ENCODE measurements at places on chromosomes 13 and 19. TPM values are rescaled to one million over a fixed set of nuclear protein-coding genes. Genes with fewer than 3 reads are reported as not detected.

Gene MUC16
- total RNA-seq = 0.55 TPM

DNA sequence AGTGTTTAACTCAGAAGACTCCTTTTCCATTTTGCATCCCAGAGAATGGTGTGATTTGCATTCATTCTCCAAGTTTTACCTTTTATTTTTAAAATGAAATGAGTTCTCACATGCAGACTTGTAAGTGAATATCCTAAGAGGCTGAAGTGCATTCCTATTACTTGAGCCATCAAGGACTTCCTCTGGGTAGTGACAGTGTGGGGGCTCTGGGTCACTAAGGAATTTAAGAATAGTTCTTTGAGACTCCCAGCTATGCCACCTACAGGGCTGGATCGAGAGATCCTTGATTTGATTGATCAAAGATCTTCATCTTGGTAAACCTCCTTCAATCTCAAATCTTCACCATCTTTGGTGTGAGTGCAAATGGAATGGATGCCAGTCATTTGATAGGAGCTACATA is 36.3 kb upstream of the SLC10A2 start:
- no peaks in the 10 kb centered on the region for H3K4me1 ChIP-seq
- no peak for DNase-seq
- H3K27me3 ChIP-seq = no peaks in the 10 kb centered on the region
- H3K4me3 ChIP-seq = no peak overlapping the region

Gene ARL11
- total RNA-seq = 0.37 TPM

DNA sequence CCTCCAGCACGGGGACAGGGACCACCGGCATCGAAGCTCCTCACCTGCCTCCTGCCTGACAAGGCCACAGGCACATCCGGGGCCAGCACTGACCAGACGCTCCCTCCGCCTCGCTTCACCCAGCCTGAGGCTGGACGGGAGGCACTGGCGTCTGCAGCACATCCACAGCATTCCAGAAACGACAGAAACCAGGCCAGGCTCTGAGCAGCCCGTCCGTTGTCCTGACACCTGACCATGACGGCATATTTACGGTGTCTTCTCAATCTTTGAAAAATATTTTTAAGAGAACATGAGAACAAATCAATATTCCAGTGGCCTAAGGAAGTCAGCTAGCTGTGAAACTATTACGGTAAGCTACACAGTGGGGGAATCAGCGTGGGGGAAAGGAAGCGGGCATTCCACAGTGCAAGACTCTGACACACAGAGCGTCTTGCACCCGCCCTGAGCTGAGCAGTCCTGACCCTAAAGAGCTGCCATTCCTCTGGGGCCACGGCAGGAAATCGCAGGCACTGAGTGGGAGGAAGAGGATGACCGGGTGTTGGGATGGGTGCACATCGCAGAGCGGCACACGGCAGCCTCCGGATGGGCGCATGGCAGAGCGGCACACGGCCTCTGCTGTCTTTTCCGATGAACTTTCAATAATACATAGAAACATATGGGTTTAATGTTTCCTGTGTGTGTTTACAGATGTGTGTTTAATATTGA is 26.8 kb downstream of the RASA3 start:
- DNase-seq = no peak
- H3K27me3 ChIP-seq = no peaks in the 10 kb centered on the region
- H3K27ac ChIP-seq = peak overlapping the region; percentile 12
- no peak overlapping the region for H3K4me3 ChIP-seq

DNA sequence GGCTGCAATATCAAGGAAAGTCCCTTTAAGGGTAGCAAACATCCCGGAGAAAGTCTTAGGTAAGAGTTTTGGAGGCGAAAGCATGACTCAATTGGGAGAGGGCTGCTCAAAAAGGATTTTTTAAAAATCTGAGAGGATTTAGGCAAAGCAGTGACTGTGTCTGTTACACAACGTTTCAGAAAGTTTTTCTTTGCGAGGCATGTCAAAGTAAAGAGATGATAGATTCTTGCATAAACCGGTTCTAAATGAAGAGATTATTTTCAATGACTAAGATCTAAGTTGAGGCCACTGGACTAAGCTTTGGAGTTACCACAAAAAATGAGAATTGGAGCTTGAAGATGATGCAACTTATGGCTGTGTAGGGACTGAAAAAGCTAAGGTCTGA is 43.7 kb upstream of the ENOX1 start:
- DNase-seq = no peak
- H3K4me1 ChIP-seq = peaks cover 3% of the 10 kb centered on the region
- no peak overlapping the region for H3K4me3 ChIP-seq
- H3K27ac ChIP-seq = no peak overlapping the region
- no peaks in the 10 kb centered on the region for H3K27me3 ChIP-seq

Gene CPAMD8
- total RNA-seq = 221 TPM

Gene PARP4
- 85.2 TPM for total RNA-seq

DNA sequence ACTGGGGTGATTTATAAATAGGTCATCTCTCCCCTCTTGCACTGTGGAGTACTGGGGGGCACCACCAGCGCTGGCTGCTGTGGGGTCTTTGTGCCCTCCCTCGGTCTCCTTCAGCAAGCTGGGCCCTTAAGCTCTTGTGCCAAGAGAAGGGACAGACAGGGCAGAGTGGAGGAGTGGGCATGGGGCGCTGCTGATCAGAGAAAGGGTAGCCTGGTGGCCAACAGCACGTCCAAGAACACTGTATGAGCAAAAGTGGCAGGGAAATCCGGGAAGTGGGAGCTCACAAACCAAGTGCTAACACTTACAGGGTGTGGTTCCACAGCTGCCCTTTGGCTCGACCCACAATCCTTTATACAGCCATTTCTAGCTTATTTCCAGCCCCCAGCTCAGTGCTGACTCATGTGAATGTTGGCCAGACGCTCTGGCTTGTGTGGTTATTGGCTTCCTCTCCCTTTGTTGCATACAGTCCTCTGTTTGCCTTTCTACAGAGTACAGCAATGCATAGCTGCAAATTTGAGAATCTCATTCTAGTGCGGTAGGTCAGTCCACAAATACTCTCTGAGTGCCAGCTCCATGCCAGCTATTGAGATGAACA is 298.8 kb downstream of the SHISA2 start:
- H3K27me3 ChIP-seq = no peaks in the 10 kb centered on the region
- H3K27ac ChIP-seq = peak overlapping the region; percentile 54
- H3K36me3 ChIP-seq = no peaks in the 10 kb centered on the region
- peaks cover 23% of the 10 kb centered on the region for H3K4me1 ChIP-seq
- DNase-seq = peak; percentile 67

Gene CFD
- total RNA-seq = 102 TPM

DNA sequence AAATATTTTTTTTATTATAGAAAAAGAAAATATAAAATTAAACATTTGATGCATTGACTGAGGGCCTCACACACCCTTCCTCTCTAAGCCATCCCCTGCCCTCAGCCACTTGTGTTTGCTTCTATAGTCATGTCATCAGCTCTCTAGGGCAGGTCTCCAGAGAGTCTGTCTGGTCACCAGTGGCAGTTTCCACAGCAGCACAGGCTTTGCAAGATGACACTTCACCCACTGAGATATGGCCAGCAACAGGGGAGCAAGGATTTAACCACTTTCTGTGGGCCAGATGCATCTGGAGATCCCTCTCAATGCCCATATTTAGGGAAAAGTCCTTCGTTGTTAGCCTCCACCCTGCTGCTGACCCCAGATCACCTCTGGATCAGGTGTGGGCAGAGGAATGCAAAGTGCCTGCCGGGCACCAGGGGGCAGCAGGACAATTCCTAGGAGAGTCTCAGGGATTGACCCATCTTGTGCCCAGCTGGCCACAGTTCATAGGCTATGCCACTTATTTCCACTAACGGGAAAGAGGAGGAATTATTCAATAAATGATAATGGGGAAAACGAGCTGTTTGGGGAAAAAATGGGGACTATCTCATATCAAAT is 4.8 kb downstream of the ABCC4 start:
- no peaks in the 10 kb centered on the region for H3K36me3 ChIP-seq
- H3K27me3 ChIP-seq = no peaks in the 10 kb centered on the region
- H3K4me1 ChIP-seq = peaks cover 40% of the 10 kb centered on the region

DNA sequence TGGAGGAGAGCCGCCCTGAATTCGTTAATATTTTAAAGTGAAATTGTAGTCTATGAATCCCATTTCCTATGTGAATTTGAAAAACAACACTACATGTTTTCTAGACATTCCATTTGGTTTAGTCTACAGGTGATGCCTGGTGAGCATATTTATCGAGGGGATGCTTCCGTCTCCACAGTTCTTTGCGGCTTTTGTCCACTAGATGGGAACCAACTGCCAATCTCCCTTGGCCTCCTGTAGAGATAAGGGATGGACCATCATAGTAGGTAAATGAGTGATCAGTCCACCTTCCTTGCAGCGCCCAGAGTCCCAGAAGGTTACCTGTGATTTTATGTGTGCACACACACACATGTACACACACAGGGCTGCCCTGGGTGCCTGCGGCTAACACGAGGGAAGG is 289.8 kb upstream of the SOX21 start:
- H3K27me3 ChIP-seq = peaks cover 7% of the 10 kb centered on the region
- no peak for DNase-seq
- no peak overlapping the region for H3K27ac ChIP-seq
- no peaks in the 10 kb centered on the region for H3K36me3 ChIP-seq

DNA sequence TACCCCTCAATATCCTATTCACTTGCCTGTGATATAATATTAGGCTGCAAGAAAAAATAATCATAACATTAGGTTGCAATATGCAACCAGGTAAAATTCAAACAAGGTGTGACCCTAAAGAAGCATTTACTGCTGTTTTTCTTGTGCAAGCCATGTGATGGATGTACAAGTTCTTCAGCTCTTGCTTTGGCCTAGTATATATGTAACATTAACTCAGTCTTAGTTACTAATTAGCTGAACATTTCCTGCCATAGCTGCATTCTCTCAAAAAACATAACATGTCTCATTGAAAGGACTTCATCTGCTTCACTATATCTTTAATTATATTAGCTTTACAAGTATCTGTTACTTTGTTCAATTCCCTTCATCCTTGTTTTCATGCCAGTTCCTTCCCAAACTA is 406.8 kb upstream of the HTR2A start:
- no peak overlapping the region for H3K4me3 ChIP-seq
- no peak overlapping the region for H3K27ac ChIP-seq
- no peak for DNase-seq
- no peaks in the 10 kb centered on the region for H3K4me1 ChIP-seq
- no peaks in the 10 kb centered on the region for H3K27me3 ChIP-seq
- H3K36me3 ChIP-seq = no peaks in the 10 kb centered on the region
